Esophagus squamous epithelium (tissue), 5 donors: ENCODE measurements at places on chromosomes 7 and 10.

- DNase-seq, result no peak
Measured at GRCh38 chr7:128131115-128131514, 99.9 kb upstream of the LRRC4 start.

DNA sequence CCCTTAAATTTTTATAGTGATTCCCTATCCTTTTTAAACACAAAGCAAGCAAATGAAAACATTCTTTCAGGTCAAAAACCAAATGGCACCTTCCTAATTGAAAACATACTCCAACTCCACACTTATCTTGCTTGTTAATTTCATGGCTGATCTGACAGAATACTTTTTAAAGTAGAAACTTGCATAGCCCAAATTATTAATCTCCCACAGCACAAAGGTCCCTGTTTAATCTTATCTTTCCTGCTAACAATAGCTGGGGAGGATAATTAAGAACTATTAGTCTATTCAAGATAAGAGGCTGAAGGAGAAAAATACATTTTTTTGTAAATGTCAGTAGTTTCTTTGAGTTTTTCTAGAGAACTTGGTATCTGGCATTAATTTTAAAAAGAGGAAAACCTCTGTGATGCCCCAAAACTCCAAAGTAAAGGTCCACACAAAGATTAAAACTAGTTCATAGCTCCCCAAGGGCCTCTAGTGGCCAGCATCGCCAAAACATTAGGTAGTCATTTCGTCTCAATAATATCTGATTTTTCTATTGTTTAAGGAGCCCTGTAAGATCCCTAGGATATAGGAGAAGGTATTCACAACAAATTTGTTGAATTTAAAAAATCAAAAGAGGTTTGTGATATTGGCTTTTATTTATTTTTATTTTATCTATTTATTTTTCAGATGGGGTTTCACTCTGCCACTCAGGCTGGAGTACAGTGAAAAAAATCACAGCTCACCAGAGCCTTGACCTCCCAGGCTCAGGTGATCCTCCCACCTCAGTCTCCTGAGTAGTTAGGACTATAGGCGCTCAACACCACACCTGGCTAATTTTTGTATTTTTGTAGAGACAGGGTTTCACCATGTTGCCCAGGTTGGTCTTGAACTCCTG lies 14.7 kb downstream of the CDNF start:
- no peak for DNase-seq

GRCh38 chr10:66928776-66929175 lies 2.9 kb downstream of the LRRTM3 start:
- no peak for DNase-seq

DNA sequence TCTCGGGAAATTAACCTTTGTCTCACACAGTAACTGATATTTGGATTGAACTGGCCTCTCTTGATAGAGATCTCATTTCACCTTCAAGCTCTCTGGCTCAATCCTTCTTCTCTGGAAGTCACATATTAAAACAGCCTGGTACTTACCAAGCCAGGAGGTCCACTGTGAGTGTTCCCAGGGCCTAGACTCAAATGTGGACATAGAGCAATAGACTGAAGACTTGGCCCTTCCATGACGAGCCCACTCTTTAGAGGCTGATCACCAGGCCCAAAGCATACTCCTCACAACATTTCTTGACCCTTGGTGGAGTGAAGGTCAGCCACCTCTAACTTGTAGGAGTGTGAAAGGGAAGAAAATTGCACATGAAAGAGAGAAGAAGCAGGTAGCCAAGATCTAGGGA lies 38.5 kb downstream of the COL1A2 start:
- no peak for DNase-seq

GRCh38 chr10:63634488-63635065 lies 113.4 kb downstream of the REEP3 start:
- DNase-seq, result no peak

GRCh38 chr10:78398382-78398781 lies 364.7 kb downstream of the RPS24 start:
- no peak for DNase-seq

- no peak for DNase-seq
Measured at GRCh38 chr7:87628780-87629569, 777 bp downstream of the RUNDC3B start.

- DNase-seq, result no peak
Measured at GRCh38 chr7:73740771-73741170, 2.2 kb upstream of the ABHD11 start.

GRCh38 chr10:25849988-25850387 lies 84.0 kb upstream of the MYO3A start:
- DNase-seq, result no peak

- no peak for DNase-seq
Measured at GRCh38 chr7:29296421-29296820, 101.8 kb downstream of the CHN2 start.

DNA sequence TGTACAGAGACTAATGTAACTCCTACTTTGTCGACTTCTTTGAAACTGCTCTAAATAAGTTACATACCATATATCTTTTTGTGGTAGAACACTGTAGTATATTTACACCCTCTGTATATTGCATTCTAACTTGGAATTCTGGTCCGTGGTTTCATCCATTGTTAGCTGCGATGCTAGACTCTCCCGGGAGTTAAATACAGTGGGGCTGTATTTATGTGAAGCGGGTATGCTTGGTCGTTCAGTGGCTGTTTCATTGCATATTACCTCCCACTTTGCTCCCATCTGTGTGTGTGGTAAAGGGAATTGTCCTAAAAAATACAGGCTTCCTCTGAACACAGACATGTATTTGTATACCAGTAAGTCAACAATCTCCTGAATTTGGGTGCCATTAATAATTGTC lies 231.1 kb downstream of the SLC25A13 start:
- no peak for DNase-seq

- DNase-seq, result no peak
Measured at GRCh38 chr7:142626420-142627035, 122.7 kb upstream of the PRSS1 start.

- DNase-seq, result no peak
Measured at GRCh38 chr7:75712517-75713361, 26.0 kb downstream of the HIP1 start.

DNA sequence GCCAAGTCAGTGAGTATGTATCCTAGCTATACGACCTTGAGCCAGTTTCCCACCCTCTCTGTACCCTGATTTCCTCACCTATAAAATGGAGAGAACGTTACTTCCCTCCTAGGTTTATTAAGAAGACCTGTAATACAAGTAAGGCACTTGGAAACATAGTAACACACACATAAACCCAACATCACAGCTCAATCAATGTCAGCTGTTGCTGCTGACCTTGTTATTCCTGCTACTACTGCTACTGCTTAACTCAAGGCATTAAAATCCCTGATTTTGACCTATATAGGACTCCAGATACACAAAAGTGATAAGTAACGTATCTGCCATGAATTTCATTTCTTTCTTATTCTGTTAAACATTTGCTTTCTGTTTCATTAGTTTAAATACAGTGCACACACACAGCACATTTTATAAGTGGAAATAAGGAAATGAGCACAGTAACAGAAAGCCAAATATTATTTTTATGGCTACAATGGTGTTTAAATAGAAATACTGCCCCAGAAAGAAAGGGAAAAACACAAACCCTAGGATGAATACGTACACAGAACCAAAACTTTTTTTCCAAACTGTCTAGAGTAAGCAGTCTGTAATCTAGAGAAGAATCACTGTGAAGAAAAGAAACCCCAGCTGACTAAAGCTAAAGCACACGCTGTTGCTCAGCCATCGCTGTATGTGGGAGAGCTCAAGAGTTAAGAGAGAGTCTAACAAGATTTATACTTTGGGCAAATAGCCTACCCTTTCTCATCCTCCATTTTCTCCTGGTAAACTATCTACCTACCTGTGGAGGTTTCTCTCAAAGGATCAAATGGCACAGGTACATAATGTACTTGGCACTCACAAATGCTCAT lies 19.0 kb downstream of the NAPEPLD start:
- no peak for DNase-seq

DNA sequence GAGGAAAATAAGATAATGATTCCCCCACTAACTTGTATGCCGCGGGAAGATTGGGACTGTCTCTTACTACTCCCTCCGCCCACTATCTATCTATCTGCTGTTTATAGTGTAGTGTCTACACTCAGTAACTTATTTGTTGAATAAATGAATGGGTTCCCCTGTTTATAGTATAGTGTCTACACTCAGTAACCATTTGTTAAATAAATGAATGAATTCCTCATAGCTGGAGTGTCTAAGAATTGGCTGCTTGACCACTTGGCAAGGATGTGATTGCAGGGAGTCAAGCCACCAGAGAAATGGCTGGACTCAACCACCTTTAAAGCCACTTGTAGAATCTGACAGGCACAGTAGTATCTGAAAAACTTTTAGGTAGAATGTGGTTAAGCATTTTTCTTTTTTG lies 147.1 kb downstream of the TRIL start:
- DNase-seq, result no peak

DNA sequence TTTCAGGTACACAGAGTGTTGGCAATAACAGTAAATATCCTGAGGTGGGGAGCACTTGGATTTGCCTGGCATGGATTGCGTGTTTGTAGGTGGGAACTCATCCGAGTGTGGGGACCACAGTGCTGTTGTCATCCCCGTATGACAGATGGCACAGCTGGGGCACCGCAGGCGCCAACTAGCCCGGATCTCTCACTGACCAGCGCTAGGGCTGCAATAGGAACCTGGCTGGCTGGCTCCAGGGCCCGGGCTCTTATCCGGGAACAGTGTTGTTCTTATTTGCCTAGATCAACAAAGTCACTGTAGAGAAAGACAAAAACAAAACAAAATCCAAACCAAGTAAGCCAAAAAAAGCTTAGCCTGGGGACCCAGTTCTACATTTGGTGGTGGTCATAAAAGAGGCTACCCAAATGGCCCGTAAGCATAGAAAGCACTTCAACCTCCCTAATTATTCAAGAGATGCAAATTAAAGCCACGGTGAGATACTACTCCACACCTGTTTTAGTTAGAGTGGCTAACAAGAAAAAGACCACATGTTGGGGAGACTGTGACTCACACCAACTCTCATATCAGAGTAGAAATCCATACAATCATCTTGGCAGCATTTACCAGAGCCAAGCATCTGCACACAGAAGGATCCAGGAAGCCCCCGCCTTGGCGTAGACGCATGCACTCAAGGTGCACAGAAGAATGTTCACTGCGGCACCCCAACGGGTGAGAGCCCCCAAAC lies 27.2 kb upstream of the PFKFB3 start:
- DNase-seq, result no peak
